NCI-H510A (cell line): ENCODE measurements at places on chromosomes 12 and 14.

GRCh38 chr14:64826333-64826732 is 53.4 kb downstream of the SPTB start:
- no peak for DNase-seq

DNA sequence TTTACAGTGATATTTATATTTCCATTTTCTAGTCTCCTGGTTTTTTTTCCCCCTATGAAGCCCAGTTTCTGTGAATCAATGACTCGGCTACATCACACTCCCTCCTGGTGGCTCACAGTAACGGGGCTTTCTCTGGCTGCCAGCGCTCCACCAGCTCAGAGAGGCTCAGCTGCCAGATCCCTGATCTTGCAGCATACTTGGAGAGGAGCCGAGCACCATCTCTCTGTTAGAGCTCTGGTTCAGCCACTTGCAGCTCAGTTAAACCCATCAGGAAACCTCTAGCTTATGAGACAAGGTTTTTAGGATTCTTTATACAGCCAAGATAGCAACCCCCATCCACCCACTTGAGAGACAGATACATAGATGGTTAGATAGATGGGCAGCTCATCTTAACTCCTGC is 74.6 kb downstream of the CIT start:
- DNase-seq = no peak

DNA sequence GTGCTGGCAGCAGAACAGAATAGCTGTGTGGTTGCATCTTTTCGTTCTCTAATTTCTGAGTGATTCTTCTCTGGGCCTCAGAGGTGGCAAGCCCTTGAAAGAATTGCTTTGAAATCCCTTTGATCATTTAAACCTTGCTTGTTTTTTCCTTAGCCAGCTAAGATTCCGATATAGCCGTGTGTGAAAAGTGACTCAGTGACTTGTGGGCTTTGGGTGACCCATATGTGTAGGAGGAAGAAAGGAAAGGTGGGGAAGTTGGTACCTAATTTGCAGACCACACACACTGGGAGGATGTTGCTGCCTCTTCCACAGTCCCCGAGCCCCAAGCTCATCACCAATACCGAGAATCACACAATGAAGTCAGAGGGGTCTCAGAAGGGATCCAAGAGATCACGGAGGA is 18.8 kb downstream of the SLC24A4 start:
- no peak for DNase-seq

- DNase-seq = no peak
These were observed 12.1 kb downstream of the ASIC1 start for GRCh38 chr12:50069539-50069938.

- no peak for DNase-seq
These were observed 180.4 kb upstream of the ATP2B1 start for GRCh38 chr12:89889062-89889461.

- DNase-seq = no peak
These were observed 83.6 kb downstream of the BBS10 start for GRCh38 chr12:76264611-76265012.

- DNase-seq = no peak
These were observed 541.1 kb downstream of the AACS start for GRCh38 chr12:125606312-125606711.

DNA sequence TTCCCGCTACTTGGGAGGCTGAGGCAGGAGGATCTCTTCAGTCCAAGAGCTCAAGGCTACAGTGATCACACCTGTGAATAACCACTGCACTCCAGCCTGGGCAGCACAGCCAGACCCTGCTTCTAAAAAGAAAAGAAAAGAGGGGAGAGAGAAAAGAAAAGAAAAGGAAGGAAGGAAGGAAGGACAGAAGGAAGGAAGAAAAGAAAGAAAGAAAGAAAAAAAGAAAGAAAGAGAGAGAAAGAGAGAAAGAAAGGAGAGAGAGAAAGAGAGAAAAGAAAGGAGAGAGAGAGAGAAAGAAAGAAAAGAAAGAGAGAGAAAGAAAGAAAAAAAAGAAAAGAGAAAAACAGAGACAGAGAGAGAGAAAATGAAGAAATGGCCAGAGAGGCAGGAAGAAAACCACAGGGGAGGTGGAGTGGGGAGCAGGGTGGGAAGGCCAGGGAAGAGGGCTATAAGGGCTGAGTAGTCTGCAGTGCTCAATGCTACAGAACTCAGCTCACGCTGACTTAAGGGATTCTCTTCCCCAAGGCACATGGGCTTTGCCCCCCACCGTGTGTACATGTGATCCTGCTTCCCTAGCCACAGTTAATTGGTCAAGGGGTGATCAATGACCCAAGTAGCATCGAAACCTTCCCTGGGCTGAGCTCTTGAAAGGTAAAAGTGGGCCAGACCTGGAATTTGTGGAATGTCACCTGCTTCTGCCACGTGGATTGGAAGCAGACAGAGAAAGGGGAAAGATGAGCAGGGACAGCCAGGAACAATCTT is 90.4 kb upstream of the TMCC3 start:
- no peak for DNase-seq

DNA sequence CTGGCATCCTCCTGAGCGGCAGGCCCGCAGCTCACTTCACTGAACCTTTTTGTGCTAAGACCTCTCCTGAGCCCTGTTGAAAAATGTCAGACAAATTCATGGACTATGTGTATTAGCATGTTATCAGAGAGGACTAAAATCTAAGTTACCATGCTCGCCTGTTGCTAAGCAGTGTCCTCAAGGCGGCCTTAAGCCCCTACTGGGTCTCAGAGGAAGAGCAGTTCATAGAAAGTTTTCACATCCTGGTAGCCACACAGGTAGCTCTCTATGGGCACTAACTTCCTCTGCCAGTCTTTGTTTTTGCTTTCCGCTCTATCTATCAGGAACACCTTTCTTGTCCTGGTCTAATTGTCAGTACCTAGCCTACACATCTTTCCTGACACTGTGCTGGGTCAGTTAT is 306.6 kb upstream of the MIS18BP1 start:
- no peak for DNase-seq

GRCh38 chr12:79689061-79689476 is 1.7 kb downstream of the PAWR start:
- DNase-seq = no peak

DNA sequence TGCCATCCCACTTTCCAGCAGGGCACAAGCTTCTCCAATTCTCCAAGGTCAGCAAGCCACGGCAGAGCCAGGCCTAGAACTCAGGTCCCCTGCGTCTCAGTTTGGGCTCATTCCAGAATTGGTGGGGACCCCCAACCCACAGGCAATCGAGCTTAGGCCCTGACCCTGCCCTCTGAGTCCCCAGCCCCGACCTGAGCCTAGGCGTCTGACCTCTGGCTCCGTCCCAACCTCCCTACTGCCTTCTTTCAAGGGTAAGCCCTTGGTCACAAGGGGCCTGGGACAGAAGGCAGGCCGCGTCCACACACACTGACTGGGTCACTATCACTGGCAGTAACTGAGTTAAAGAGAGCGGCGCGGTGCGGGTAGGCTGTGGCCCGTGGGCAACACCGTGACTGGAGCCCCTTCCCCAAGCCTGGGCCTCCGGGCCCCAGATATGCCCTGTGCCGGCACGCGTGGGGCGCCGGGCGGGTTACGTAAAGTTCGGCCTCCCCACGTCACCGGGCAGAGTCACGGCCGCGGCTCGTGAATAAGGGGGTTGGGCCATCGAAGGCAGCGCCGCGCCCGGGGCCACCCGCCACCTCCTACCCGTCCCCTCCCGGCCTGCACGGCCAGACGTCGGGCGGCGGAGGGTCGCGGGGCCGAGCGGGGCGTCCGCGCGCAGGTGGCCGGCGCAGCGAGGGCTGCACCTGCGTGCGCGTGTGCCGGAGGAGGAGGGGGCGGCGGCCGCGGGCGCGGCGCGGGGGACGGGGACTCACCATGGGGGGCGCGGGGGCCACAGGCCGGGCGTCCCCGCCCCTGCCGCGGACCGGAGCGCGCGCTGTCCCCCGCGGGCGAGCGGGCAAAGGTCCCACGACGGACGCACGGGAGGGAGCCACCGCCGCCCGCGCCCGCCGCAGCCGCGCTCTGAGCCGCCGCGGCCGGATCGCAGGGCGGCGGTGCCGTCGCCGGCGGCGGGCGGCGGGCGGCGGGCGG is 516 bp downstream of the ANKRD9 start:
- no peak for DNase-seq

- no peak for DNase-seq
These were observed 17.0 kb upstream of the IL22 start for GRCh38 chr12:68270358-68270757.

DNA sequence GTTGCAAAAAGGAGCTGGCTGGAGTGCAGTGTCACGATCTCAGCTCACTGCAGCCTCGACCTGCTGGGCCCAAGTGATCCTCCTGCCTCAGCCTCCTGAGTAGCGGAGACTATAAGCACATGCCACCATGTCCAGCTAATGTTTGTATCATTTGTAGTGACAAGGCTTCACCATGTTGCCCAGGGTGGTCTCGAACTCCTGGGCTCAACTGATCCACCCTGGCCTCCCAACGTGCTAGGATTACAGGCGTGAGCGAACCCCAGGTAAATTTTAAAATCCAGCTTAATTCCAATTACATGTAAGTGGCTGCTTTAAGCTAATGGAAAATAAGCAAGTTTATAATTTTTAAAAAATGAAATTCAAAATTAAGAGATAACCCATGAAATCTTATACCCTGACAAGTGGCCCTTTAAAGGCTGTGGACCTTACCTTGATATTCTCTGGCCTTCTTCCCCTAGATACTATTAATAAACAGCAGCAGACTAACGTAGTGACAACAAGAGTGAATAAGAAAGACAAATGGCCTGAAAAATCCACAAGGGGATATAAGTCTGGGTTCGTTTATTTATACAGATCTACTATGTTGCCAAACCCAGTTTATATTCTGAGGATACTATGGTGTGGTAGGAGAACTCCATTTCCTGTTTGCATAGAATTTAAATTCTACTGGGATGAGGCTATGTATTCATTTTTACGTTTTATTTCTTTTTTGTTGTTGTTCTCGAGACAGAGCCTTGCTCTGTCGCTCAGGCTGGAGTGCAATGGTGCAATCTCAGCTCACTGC is 25.6 kb upstream of the SLC2A3 start:
- no peak for DNase-seq

DNA sequence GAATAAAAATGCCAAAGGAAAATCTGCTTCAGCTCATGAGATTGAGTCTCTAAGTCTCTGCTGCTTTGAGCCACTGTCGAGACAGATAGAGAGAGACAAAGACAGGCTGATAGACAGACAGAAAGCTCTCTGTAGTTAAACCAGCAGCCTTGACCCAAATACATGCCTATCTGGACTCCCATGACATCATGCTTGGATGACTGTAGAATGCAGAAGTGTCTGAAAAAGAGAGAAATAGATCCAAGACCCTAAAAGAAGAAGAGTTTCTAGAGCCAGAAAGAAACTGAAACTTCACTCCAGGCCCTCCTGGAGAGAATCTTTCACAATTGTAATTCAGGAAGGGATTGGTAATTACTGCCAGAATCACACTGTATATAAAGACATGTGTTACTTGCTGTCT is 122.6 kb upstream of the PLXNC1 start:
- DNase-seq = no peak

- no peak for DNase-seq
These were observed 23.2 kb upstream of the RAP1B start for GRCh38 chr12:68587448-68587873.

DNA sequence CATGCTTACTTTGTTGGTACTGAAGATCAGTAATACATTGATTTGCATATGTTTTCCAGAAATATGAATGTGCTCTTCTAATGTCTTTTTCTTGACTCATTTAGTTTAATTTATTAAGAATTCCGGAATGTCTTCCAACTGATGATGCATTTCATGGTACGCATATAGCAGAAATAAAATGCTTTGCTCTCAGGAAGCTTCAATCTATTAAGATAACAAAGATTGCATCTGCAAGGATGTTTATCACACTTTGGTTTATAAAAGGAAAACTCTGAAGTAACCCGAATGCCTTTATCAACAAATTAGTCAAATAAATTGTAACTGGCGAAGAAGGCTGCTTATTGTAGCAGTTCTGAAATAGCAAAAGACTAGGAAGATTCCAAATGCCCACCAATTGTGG is 166.4 kb upstream of the LMNTD1 start:
- no peak for DNase-seq

DNA sequence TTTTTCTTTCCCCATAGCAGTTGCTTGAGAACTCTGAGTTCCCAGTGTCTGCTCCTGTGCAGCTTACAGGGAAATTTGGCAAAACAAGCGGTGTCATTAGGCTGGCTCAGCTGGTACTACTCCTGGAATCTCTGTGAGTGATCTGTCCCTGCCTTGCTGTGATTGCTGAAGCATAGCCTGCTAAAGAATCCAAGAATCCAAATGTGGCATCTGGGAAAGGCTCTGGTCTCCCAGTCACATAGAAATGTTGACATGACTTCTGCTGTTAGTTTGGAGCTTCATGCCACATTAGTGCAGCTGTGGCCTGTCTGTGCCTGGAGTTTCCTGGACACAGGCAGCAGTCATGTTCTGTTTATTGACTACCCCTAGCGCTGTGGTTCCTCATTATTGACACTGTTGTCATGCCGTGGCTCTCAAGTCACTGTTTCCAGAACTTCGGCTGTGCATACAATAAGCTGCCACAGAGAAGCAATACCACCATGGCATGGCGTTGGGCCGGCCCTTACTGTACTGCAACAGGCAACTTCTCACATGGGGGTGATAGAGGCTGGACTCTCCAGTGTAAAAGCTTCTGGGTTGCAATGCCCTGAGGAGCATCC is 166.8 kb downstream of the MYRFL start:
- no peak for DNase-seq

DNA sequence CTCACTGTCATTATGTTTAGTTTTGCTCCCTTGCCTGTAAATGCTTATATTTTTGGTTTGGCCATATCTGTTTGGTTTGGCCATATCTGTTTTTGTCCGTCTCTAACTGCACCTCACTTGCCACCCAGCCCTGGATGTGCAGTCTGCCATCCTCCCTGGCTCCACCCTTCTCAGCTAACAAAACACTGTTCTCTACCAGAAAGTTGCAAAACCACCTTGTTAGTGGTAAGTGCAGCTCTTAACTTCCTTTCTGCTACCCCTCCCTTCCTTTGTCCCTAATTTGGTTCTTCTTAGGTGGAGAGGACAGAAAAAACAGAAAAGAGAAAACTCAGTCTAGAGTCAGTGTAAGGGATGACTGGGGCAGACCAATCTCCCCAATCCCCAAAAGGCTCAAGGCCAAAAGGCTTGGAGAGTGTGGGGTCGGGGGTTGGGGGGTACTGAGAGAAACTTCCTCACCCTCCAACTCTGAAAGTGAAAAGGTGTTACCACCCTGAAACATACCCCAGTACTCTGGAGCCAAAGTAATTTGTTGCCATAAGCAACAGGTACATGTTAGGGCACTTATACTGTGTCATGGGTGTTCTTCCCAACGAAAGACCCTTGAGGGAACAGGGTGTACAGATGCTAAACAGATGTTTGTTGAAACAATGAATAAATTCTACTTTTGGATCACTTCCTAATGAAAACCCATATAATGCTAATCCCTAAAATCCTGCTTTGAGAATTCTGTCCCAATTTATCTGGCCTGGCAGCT is 5.0 kb downstream of the BIN2 start:
- DNase-seq = no peak
